ENCODE measurements at places on chromosomes 6 and 20.
A peak's percentile ranks its signal among the peaks of the same experiment; 100 is the strongest.

DNA sequence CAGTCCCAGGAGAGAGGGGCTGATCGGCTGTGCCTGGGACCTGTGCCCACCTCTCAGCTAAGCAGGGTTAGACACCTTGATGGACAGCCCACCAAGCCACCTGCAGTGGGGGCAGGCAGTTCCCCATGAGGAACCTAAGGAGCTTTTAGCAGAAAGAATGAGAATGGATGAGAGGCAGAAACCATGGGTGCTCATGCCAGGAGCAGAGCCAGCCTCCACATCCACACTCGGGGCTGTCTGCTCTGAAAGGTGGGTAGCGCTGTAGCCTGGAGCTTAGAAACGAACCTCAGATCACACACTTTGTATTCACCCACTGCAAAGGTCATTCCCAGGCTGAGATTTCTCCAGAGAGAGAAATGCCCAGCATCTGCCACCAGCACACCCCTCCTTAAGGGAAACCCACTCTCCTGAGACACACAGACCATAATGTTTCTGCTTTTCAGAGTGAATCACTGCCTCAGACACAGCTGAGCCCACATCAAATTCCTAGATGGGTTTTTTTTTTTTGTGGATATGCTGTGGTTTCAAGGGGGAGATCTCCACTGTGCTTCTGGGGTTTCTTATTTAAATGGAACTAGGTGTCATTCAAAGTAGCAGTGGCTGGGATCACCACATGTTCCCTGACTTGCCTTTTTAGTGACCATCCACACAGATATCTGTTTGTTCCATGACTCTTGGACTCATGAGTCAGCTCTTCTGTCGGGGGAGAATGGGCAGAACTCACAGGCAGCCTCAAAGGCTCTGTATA lies 218.9 kb downstream of the EYA2 start:
- DNase-seq: peak; percentile 45

DNA sequence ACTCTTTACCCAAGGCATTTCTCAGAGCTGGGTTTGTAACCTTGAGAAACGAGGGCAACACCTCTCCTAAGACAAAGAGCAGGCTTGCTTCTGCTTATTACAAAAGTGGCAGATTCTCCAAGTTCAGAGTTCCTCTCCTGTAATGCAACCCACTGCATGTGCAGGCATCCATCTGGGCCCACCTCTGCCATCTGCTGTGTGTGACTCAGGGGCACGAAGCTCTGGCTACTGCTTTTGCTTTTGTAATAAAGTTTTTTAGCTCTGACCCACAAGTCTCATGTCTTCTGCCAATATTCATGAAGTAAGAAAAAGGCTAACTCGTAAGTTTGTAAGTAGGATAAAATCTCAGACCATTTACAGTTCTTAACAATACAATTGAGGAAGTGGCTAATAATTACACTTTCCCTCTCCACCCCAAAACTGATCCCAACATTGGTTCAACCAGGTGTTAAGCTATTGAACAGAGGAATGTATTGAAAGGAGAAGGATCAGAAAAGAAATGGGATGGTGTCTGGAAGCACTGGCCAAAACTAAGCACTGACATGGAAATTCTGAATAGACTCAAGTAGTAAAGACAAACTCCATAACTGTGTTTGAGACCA lies 51.7 kb upstream of the SMLR1 start:
- peak; percentile 10 for DNase-seq

- peak; percentile 41 for DNase-seq
Observed at GRCh38 chr20:63955281-63955826, 862 bp downstream of the UCKL1 start.

DNA sequence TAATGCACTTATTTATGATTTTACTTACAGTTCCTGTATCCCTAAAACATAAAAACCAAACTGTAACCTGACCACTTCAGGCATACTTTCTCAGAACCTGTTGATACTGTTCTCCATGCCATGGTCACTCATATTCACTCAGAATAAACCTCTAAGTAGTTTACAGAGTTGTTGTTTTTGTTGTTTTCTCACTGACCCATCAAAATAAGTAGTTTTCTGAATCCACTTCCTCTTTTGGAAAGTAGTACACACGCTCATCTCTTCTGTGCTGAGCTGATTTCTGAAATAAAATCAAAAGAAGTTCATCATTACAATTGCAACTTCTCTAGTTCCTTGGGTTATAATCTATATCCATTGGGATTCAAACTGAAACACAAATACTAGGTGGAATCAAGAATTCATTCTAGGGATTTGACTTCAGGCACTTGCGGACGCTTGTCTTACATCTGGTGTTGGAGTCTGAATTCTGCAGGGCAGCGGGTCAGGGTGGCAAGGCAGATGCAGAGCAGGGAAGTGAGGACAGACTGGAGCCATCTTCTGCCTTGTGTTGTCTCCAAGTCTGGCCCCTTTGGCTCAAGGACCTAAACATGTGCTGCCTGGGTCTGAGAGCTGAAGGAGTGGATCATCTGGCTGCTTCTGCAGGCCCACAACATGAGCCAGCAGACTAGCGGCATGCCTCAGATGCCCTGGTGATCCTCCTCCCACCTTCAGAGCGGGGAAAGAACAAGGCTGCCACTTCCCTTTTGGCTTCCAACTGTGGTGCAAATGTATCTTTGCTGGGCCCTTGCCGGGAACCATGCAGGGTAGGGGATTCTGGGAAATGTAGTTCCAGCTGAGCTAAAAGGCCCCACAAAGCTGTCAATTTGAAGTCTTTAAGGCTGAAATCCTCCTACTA lies 167.9 kb upstream of the MYLIP start:
- no peak for DNase-seq

DNA sequence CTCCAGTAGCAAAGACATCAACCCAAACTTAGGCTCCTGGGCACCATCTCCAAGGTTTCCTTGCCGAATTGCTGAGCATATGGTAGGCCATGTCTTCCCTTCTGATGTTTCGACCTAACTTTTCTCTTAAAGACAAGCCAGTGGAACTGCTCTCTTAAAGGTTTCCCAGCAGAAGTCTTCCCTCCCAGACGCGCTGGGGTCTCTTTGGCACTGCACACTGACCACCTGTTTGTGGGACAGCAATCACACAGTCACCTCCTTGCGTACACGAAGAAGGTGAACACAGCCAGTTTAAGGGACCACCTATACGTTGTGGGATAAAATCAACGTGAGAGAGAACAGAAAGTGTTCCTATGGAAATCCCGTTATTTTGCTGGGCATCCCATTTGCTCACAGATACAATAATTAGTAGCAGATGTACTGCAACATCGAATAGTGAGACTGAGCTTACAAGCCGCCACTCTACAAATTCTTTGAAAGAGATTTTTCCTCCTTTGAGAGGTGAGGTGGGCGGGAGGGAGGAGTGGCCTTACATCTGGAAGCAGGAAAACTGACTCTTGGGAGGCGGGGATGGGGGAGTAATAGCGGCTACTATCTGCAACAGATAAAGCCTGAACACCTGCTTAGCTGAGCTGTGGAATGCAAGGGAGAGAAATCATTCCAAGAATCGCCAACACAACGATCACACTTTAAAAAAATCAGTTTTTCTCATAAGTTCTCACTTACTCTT lies 9.9 kb downstream of the GRIK2 start:
- no peak for DNase-seq

DNA sequence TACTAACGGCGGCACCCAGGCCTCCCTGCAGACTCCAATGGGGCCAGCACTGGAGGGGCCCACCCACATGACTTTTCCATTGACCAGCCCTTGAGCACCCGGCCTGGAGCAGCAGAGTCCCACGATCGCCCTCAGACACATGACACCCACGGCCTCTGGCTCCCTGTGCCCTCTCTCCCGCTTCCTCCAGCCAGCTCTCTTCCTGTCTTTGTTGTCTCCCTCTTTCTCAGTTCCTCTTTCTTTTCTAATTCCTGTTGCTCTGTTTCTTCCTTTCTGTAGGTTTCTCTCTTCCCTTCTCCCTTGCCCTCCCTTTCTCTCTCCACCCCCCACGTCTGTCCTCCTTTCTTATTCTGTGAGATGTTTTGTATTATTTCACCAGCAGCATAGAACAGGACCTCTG lies 26.1 kb upstream of the FANCE start:
- DNase-seq: no peak

DNA sequence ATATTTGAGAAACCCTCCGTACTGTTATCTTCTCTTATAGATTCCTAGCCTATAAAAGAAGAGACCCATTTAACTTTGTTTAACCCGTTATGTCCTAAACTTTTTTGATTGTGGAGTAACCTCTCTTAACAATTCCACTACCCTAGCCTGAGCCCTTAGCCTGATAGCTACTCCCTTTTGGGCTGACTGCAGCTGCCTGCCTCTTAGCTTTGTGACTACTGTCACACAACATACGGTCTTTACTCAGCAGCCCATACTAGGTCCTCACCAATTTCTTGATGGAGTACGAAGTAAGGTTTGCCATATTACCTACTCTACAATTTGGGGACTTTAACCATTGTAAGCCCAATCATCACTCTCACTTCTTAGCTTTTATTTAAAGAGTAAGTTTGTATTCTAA lies 72.7 kb downstream of the QRSL1 start:
- no peak for DNase-seq

DNA sequence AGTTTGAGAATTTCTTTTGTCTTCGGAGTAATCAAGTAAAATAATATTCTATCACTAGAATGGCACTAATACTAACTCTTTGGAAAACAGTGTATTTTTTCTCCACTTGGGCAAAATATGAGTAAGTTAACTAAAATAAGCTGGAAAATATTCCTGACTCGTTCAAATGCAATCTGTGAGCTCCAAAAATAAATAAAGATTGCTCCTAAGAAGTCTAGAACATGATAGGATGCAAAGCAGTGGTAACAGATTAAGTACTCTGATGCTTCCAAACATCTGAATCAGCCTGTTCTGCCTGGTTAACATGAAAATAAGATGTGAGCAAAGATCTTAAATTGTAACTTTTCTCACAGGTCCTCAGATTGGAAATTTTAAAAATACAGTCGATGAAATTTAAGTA lies 285.1 kb upstream of the ID4 start:
- DNase-seq: no peak

DNA sequence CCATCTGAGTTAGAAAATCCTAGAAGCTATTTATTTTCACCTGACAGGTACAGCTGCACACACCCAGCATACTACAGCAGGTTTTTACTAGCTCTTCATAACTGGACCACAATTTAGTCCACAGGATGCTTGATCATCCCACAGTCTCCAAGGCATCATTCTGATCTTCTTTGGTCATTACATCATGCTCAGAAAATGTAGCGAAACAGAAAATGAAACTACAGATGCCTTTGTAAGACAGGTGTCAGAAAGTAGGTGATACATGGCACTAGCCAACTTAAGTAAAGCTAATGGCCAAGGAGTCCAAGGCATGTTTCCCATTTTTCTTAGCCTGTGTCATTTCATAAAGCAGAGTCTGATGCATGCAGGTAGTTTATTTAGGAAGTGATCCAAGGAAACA lies 102.3 kb downstream of the HTR1B start:
- no peak for DNase-seq

DNA sequence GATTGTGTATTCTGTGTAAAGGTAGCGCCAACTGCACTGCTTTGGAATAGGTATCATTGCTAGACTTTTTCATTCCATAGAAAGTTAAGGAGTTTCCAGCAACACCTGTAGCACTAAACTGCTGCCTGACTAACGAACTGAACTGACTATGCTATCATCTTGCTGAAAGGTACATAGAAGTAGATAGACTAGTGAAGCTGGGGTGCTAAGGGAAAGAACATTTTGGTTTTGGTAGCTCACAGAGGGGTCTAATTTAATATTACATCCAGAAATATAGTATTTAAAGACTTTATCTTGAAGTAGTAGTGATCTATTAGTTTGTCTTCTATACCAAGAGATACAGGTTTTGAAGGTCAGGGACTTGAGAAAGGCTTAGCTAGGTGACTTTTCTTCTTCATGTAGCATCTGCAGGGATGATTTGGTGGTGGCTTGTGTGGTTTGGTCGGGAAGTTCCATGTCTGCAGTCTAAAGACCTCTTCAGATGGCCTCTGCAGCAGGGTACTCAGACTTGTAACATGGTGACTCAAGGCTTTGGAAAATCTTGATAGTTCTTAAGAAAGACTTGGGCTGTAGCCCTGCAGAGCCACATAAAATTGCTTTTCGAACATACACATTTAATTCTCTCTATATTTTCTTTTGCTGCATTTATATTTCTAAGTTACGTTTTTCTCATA lies 10.2 kb downstream of the SENP6 start:
- DNase-seq: peak; percentile 10

DNA sequence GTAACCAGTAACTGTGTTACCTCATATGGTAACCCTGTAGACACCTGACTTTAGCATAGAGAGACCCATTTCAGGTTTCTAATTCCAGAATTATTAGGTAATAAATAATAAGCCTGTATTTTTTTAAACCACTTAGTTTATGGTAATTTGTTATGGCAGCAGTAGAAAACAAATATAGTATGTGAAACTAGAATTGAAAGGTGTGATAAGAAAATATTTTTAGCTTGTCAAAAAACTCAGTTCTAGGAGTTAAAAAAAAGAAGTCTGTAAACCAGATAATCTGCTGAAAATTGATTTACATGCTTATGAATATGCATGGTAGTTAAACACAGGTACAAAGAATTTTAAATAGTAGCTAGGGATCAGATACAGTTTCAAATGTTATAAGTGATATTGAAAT lies 695.0 kb upstream of the GJE1 start:
- no peak for DNase-seq

DNA sequence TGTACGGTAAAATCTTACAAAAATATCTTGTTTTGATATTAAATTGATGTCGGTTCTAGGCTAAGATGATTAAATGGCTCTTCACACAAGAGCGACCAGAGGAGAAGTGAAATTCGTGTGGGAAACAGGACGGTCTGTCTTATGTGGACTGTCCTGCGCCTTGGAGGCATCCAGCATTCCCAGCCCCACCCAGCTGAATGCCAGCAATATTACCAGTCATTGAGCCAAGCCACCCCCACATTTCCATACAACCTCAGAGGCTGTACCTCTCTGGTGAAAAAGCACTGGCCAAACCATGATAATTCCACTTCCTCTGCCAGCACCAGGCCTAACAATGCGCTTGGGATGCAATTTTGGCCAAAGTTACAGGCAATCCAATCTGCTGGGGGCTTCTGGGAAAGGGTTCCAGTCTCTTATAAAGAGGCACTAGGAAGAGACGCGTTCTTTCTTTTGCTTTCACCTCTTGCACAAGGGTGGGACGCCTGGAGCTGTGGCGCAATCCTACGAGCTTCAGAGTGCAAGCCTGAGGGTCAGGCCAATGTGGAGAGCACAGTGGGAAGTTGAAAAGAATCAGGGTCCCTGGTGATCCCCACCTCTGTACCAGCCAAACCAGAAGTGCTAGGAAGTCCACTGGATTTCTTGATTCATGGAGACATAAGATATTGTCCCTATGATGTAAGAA lies 213.1 kb downstream of the PREX1 start:
- DNase-seq: no peak

GRCh38 chr6:24307881-24308280 lies 50.0 kb downstream of the DCDC2 start:
- DNase-seq: no peak

GRCh38 chr6:113122060-113122459 lies 735.1 kb upstream of the MARCKS start:
- DNase-seq: peak; percentile 78

DNA sequence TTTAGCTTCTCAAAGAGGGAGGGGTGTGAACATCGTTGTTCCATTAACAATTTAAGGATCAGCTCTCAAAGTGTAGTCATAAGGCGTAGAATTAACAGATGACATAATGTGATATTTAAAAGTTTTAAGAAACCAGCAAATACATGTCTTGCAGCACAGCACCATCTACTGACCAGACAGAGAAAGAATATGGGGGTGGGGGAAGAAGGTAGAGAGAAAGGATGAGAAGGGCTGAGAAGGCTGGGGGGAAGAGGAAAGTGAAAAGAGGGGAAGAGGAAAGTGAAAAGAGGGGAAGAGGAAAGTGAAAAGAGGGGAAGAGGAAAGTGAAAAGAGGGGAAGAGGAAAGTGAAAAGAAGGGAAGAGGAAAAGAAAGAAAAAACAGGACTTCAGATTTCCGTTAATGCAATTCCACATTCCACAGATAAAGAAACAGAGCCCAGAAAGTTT lies 80.9 kb downstream of the HAO1 start:
- peak; percentile 63 for DNase-seq

Data from AG08395 (cell line).